Left cardiac atrium (tissue), 4 donors: ENCODE measurements at places on chromosomes 1 and 21. TPM values are rescaled to one million over a fixed set of nuclear protein-coding genes. Genes with fewer than 3 reads are reported as not detected.

DNA sequence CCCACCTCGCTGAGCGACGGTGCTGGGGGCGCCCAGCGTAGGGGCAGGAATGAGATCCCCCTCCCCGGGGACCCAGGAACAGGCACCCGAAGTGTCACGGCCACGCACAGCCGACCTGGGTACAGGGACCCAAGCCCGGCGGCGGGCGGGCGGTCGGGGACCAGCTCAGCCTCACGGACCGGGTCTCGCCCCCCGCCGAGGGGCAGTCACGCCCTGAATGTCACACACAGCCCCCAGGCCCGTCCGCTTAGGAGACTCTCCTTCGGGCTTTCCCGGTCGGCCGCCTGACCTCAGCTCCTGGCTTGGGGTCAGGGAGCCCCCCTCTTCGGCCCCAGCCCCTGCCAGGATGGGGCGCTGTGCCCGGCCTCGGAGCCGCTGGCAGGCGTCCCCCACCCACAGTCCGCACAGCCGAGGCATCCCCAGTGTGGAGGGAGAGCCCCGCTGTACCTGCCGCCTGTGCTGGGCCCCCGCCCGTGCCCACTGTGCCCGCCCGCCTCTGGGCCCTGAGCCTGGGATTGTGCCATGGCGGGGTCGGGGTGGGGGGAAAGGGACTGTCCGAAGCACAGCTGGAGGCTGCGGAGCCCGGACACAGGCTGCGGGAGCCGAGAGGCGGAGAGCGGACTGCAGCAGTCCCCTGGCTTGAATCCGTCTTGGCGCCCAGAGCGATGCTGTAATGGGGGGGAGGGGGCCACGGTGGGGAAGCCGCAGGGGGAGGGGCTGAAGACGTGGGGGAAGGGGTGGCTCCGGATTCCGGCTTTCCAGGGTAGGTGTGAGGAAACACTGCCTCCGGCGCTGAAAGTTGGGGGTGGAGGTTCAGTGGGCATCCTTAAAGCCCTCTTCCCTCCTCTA is 627 bp upstream of the DLGAP3 start:
- DNase-seq, result no peak

DNA sequence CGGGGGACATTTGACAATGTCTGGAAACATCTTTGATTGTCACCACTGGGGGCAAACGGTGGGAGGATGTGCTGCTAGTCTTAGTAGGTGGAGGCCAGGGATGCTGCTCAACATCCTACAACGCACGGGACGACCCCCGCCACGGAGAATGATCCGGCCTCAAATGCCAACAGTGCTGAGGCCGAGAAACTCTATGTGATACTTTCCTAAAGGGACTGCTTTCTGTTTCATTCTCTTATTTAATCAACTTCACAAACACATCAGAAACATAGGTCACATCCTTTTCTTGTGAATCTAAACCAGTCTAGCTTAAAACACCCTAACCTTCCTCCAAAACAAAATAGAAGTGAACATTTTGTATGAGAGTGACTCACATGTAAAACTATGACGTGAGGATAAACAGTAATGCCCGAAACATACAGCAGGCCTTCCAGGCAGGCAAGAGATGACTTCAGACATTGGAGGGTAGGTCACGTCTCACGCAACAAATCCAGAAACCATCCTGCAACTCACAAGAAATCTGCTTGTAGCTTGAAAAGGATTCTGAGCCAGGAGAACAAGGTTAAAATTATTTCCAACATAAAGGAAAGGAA is 37.2 kb upstream of the ETS2 start:
- no peak for DNase-seq

DNA sequence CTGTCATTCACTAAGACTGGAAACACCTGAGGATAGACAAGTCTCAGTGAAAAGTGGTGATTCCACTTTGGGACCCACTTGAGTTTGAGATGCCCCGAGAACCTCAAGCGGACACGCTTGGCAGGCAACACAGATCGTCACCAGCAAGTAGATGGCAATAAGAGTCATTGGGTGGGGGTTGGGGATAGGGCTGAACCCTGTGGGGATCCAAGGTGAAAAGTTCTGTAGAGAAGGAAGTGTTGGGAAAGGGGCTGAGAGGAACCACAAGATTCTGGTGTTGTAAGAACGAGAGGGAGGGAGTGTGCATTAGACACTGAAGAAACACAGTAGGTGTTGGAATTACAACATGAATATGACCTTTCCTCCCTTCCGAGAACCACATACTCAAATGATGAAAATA is 45.4 kb upstream of the TDRD10 start:
- DNase-seq, result no peak

DNA sequence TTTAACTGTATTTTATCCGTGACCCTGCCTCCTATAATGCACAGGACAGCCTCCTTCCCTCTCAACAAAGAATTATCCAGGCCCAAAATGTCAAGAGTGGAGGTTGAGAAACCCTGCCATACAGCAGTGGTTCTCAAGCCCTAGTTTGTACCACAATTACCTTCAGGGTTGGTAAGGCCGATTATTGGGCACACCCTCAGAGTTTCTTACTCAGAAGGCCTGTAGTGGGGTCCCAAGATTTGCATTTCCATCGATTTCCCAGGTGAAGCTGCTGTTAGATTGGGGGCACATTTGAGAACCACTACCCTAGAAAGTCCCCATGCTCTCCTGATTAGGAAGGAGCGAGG is 400 bp upstream of the PGBD2 start:
- no peak for DNase-seq

DNA sequence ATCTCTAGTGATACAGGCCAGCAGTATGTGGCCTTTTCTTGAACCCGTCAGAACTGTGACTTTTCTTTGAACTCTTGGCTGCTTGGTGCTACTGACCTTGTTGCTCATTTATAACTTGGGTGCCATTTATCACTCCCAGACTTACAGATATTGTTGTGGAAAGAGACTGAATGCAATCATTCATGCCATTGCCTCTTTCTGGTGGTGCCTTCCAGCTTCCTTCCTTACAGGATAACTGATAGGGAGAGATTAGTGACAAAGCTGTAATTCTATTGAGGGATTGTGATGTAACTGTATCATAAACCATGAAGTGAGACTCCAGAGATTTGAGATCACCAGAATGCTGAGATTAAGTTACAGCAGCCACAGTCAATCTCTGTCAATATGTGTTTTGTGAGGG is 256.5 kb downstream of the USP25 start:
- no peak for DNase-seq

GRCh38 chr1:176515310-176515709 is 52.3 kb downstream of the PAPPA2 start:
- DNase-seq, result no peak

- DNase-seq, result no peak
Observed at GRCh38 chr1:199168888-199169585, 530.2 kb downstream of the PTPRC start.

DNA sequence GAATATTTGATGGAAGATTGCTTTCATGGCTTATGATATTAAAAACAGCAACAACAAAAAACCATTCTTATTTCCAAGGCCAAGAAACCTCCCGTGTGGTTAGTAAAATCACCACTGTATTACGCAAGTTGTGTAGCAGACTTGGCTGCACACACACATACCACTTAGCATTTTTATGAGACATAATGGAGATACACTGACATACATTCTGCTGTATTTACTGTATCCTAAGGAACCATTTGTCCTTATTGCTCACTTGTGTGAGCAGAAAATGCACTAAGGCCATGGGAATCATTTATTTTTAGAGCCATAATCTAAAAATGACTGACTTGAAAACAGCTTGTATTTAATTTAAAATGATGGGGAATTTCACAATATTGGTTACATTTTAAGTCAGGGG is 584 bp upstream of the C1orf141 start:
- DNase-seq, result no peak

The LIPI gene
- total RNA-seq, result not detected

The UTS2 gene
- not detected for total RNA-seq

The AMY1C gene
- total RNA-seq, result not detected

The CR1L gene
- total RNA-seq, result not detected

The TCHH gene
- 0.08 TPM for total RNA-seq

The TNNT2 gene
- 5,317 TPM for total RNA-seq
